ENCODE measurements at places on chromosomes 7 and 10.
A peak's percentile ranks its signal among the peaks of the same experiment; 100 is the strongest.

- no peak for DNase-seq
Observed at GRCh38 chr7:127652333-127653248, 597 bp downstream of the SND1 start.

DNA sequence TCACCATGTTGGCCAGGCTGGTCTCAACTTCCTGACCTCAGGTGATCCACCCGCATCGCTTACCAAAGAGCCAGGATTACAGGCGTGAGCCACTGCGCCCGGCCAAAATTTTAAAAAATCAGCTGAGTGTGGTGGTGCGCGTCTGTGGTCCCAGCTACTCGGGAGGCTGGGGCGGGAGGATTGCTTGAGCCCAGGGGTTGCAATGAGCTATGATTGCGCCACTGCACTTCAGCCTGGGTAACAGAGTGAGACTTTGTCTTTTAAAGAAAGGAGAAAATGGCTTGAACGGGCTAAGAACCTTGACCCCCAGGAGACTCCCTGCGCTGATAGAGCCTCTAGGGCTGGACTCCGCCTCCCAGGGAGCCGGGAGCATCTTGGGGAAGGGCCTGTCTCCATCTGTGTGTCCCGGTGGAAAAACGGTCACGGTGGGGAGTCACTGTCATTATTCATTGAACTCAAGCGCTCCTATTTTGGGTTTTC, 760 bp upstream of the KCTD7 start:
- DNase-seq: no peak

GRCh38 chr10:44650691-44651661, 260.2 kb upstream of the TMEM72 start:
- DNase-seq: no peak

DNA sequence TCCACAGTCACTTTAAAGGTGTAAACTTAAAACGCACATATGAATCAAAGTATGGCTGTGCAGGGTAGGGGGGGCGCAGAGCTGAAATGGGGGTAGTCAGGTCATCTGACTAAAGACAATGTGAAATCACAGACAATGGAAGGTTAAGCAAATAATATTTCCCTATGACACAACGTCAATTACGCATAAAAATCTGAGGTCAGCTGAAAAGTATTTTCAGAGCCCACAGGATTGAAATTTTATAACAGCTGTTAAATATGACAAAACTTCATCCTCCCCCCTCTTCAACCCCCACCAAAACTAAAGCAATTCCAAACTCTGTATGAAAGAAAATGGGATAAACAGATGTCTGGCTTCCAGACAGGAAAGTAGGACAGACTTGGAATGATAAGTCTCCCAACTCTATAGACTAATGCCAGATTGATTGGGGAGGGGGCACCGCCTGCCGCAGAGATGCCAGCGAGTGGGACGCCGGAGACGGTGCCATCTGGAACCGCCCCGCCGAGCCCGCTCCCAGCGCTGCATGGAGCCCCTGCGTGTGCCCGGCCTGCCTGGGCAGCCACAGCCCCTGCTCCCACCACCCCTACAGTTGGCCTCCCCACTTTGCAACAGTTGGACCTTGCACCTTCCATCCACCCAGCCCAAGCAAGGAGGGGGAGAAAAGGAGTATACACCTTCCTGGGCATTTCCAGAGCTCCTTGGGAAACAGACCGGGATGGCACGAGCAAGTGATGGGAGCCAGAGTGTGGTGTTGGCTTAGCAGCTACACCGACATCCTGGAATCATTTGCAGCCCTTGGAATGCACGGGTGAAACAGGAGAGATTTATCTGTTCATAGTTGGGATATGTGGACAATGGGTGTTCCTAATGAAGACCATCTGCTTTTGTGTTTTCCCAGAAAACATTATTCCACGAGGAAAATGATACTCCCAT, 10.7 kb downstream of the EBF3 start:
- DNase-seq: no peak

DNA sequence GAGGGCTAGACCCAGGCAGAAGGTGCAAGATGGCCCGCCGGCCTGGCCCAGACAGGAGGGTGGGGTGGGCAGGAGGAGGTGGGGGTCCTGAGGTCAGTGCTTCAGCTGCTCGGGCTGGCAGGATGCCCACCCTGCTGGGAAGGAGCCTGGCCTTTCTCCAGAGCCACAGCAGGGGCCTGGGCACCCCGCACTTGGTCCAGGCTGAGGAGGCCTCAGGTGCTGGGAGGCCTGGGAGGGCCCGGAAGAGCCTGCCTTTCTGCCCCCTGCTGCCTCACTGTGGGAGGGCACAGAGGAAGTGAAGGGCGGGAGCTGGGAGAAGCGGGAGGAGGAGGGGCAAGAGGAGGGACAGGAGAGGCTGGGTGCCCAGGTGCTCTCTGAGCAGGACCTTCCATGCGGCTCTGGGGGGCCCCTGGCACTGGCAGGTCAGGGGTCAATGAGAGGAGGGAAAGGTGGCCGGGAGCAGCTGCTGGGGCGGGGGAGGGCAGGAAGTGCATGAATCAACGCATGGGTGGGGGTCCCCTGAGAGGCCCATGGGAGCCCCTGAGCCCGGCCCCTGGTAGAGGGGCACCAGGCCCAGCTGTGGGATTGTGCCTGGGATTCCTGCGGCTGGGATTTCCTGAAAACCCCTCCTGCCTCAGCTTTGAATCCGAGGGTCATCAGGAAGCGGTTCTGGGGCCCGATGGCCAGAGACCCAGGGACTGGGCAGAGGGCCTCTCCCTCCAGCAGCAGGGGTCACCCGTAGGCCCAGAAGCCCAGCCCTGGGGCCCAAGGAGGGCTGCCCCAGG, 49.9 kb downstream of the PWWP2B start:
- DNase-seq: no peak

DNA sequence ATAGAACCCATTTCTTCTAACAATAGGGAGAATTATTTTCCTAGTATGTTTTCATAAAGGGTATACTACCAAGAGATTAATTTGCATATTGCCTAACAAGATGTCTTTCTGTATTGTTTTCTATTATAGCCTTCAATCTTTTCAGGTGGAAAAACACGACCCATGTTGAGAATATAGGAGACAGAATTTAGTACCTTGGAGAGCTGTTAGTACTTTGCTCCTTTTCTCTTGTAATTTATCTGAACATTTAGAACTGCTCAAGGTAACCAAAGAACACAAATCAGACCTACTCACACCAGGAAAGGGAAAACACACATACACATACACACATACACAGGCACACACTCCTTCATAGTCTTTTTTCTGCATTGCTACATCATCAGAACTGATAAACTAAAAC, 7.8 kb upstream of the TRDMT1 start:
- DNase-seq: no peak

GRCh38 chr10:127959428-127959827, 52.5 kb downstream of the PTPRE start:
- no peak for DNase-seq

- peak; percentile 97 for DNase-seq
Observed at GRCh38 chr10:23399701-23400144, 39.2 kb upstream of the OTUD1 start.

- DNase-seq: no peak
Observed at GRCh38 chr10:4661511-4662255, 164.3 kb upstream of the AKR1E2 start.

- DNase-seq: no peak
Observed at GRCh38 chr7:118218413-118219156, 5.9 kb upstream of the ANKRD7 start.

- DNase-seq: no peak
Observed at GRCh38 chr10:79306644-79307220, 40.5 kb upstream of the PPIF start.

DNA sequence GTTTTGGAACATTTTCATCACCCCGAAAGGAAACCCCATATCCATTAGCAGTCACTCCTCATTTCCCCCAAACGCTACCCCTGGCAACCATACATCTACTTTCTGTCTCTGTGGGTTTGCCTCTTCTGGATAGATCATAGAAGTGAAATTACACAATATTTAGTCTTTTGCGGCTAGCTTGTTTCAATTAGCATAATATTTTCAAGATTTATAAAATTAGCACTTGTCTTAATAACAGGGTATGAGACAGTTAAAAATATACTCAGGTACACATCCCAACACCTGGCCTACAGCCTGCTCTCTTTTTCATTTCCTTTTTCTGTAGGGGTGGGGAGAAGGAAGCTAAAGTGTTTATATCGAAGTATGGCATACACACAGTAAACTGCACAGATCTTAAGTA, 81.4 kb upstream of the LRGUK start:
- no peak for DNase-seq

DNA sequence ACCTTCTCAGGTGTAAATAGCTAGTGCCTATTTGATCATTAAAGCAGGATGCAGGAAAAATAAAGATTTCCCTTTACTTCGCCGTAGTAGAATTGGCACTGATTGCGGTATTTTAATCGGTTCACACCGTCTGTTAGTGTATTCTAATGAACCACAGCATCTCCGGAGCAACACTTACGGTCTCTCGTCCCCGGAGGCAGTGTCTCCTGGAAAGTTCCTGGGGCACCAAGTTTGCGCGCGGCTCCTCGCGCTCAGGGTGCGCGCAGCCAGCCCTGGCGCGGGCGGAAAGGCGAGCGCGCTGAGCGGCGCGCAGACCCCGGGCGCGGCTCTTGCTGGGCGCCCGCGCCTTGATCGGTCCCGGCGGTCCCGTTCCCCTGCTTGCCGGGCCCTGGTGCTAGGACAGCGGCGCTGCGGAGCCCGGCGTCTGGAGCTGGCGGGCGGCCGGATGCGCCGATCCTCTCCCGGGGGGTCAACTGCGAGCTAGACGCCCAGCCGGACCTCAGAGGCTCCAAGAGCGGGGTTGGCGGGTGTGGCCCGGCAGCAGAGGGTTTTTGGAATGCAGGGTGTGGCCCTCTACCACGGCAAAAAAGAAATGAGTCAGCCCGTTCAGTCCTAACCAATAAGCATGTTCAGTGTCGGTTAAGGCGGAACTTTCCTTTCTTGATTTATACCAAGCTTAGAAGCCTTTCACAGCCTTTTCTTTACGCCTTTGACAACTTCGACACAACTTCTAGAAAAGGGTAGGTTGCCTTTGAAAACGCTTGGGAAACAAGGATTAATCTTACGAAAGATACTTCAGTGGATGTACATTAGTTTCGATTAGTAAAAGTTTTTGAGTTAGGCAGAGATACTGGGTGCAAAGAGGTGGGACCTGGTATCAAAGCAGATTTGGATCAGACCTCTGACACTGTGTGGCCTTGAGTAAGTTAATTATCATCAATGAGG, 166.8 kb upstream of the ASAH2 start:
- DNase-seq: no peak

GRCh38 chr7:102424787-102425218, 8.6 kb upstream of the ORAI2 start:
- no peak for DNase-seq

- no peak for DNase-seq
Observed at GRCh38 chr10:43407148-43407575, 1.8 kb downstream of the HNRNPF start.

DNA sequence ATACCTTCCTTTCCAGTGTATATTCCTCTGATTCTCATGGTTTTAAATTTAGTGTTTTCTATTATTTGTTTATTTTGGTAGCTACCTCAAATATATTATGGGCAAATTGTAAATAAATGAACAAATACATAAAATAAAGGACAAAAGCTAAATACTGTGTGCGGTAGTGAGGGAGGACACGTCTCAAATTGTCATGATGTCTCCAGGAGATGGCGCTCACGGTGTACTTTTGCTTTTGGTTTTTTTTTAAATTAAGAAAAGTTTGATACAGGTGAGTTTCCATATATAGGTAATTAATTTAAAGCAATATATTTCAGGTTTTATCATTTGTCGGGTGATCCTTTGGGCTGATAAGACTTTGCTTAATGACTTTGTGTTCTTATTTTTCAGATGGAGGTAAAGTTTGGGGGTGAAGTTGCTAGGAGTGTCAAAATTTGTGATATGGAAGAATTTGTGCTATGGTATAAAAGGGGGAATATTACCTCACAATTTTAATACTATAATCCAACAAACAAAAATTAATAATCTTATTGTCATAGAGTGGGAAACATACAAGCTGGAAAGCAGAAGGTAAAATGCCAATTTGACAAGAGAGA, 68.4 kb upstream of the TMEM229A start:
- DNase-seq: no peak

GRCh38 chr10:20380401-20380800, 516.7 kb downstream of the NEBL start:
- no peak for DNase-seq

GRCh38 chr7:73970801-73971229, 57.2 kb upstream of the ELN start:
- no peak for DNase-seq

DNA sequence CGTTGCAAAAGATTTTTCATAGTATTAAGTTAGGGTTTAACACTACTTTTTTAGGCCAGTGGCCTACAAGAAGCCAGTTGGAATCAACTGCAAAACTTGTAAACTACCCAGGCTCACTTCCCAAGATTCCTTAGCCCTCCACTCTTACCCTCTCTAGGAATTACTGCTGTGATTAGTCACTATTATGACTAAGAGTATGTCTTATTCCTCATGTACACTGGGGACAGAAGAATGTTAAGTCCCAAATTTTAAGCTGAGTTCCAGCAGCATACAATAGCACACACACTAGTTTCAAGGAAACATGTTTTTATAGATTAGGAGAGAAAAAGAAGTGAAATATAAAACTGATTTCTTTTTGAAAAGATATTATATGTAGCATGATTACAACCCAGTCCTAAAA, 42.8 kb downstream of the FBXL13 start:
- DNase-seq: peak; percentile 1

- DNase-seq: no peak
Observed at GRCh38 chr7:95527033-95527775, 41.5 kb downstream of the ASB4 start.

DNA sequence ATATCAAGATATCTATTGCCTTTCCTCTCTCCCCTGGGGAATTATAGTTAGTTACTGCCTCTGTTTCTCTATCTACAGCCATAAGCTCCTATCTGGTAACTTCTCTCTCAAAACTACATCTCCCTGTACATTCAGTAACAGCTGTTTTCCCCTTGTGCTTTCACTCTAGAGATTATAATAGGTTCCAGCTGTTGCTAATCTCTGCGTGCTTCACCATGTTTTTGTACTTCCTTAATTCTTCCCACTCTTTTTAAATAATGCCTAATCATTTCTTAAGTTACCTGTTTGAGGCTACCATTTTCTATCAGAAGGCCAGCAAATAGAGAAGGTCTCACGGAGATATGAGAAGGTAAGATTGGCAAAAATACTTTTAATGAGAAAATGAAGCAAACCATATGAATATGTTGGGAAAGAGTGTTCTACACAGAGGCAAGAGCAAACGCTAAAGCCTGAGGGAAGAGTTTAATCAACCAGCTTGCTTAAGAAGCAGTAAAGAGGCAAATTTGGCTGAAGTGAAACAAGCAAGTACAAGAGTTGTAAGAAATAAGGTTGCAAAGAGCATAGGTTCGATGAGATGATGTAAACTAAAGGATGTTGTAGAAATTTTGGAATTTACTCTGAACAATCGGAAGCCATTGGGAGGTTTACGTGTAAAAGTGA, 101.9 kb upstream of the HGF start:
- DNase-seq: no peak

Measured in AG04449 (cell line).